ENCODE measurements at places on chromosomes 1 and 21. TPM values are rescaled to one million over a fixed set of nuclear protein-coding genes. Genes with fewer than 3 reads are reported as not detected.
A peak's percentile ranks its signal among the peaks of the same experiment; 100 is the strongest.

DNA sequence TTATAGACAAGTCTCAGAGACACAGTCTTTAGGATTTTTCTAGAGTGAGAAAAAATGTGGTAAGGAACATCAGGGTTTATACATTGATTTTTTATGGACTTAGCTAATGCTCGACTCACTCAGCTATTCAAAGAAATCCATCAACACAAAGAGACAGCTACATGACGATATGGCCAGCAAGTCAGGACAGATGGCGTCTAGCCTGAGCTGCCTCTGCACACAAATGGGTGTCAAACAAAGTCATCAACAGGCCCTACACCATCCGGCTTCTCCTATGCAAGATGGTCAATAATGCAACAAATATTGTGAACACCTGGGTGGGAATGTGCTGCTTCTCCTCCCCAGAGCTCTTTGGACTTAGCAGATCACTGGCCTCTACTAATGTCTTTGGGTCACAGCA lies 13.3 kb upstream of the ERICH3 start:
- DNase-seq: no peak

DNA sequence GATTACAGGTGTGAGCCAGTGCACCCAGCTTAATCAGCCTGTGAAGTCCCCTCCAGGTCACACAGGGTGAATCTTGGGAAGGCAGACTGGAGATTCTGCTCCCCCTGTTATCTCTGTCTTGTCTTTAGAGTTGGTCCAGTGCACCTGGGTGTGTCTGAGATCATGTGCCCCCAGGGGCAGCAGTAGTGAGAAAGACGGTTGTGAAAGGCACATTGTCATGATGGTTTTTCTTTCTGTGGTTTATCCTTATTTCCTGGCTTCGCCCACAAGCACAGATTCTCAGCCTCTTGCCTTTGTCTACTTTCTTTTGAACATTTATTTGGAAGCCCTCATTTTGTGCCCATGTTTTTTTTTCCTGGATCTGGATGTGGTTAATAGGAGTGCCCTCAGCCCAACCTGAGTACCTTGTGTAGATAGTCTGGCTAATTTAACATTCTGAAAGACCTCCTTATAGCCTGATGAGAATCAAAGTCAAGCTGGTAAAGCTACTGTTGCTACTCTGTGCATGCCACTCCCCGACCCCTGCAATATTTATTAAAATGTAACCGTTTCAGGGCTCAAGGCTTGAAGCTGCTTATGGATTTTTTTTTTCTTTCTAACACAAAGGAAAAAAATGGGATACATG lies 23.7 kb downstream of the UCK2 start:
- peak; percentile 34 for DNase-seq

Gene IFI44L
- total RNA-seq: 430 TPM

GRCh38 chr1:115694805-115695204 lies 53.0 kb downstream of the VANGL1 start:
- DNase-seq: no peak

GRCh38 chr1:110136911-110137310 lies 13.4 kb upstream of the SLC6A17 start:
- DNase-seq: peak; percentile 39

- DNase-seq: no peak
These were observed 82.0 kb downstream of the KCNK1 start for GRCh38 chr1:233695901-233696300.

Gene HSF2BP
- 0.40 TPM for total RNA-seq

DNA sequence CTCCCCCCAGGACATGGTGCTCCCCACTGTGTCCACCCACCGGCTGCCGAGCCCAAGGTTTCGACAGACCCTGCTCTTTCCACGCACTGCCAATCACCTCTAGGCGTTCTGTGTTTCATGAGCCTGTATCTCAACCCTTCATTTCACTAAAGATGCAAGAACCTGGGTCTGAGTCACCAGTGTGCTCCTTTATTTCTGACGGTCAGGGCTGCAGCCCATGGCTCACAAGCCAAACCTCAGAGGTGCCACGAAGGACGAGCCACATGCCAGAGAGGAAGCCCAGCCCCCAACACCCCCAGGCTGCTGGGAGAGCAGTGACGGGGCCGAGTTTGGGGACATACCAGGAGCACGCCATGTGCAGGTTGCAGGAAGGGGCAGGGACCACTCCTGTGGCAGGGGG lies 79.2 kb upstream of the ARHGEF16 start:
- DNase-seq: no peak

Gene MIER1
- 62.0 TPM for total RNA-seq

DNA sequence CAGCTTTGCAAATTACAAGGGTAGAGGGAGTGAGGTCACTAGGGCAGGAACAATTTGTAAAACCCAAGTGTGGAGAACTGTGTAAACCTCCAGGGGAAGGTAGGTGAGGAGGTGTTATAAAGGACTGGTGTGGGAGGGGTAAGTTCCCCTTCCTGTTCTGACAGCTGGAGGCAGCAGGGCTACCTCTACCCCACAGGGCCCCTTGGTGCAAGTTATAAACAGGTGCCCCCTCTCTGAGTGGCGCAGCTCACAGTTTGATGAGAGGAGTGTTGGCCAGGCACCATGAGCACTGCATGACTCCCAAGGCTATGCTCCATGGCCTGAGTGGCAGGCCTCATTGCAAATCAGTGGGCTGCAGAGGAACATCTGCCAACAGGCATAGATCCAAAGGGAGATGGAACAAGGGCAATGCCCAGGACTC lies 41.0 kb downstream of the MFSD2A start:
- DNase-seq: no peak

GRCh38 chr1:44947063-44947773 lies 39.2 kb downstream of the EIF2B3 start:
- no peak for DNase-seq

DNA sequence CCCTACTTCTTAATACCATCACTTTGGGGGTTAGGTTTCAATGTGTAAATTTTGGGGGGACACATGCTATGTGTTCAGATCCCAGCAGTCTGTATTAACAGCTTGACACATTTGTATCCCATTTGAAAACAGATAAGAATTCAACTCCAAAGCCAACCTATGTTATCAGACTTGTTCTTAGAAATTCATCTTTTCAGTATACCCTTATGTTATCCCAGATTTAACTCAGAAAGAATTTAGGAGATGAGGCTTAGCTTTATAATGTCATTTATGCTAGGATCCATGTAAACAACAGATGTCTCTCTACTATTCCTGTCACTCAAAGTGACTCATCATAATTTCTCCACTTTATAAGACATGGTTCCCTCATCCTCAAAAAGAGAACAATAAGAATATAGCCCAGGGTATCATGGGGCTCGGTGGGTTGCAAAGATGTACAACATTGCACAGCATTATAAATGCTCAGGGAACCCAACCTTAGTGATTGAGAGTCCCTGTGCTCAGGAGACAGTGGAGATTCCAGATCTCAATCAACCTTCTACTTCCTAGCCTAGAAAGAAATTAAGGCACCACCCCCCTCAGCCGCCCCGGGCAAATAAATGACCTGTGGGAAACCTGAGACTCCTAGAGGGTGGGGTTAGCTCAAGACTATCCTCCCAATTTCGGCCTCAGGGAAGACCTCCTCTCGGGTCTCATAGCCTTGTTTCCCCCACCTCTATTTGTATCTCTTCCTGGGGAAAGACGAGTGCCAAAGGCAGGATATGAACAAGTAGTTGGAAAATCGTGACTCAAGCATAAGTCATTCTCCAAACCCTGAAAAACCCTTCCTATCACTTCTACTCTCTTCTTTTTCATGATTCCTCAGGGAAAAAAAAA lies 265.1 kb upstream of the CAMK1G start:
- no peak for DNase-seq

DNA sequence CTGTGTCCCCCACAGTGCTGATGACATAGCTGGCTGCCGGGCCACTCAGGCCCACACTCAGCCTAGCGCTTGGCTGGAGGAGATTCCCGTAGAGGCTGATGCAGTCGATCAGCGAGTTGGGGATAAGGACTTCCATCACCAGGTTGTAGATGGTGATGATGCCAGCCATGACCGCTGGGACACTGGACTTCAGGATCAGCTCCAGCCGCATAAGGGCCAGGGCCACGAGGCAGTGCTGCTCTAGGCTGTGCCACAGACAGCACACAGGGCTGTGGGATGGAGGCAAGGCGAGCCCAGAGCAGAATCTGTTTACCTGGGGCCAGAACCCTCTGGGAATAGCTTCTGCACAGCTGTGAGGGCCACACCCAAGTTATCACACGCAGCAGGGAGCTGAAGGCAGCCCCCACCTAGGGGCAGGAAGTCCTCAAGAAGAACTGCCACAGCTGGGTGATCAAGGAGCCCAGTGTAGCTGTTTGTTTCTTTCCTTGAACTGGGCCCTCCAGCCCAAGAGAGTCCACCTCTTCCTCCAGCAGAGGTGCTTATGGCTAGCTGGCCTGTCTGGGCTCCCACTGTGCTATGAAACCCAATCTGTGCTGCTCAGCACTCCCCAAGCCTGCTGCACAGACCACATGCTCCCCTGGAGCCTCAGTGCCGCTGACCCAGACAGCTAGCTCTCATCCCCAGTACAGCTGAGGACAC lies 6.2 kb downstream of the SLC2A1 start:
- peak; percentile 57 for DNase-seq

Gene POMGNT1
- total RNA-seq: 28.5 TPM

- no peak for DNase-seq
These were observed 25.6 kb downstream of the OR10J5 start for GRCh38 chr1:159510229-159510541.

GRCh38 chr1:109089242-109090015 lies 1.1 kb upstream of the TMEM167B start:
- peak; percentile 41 for DNase-seq

DNA sequence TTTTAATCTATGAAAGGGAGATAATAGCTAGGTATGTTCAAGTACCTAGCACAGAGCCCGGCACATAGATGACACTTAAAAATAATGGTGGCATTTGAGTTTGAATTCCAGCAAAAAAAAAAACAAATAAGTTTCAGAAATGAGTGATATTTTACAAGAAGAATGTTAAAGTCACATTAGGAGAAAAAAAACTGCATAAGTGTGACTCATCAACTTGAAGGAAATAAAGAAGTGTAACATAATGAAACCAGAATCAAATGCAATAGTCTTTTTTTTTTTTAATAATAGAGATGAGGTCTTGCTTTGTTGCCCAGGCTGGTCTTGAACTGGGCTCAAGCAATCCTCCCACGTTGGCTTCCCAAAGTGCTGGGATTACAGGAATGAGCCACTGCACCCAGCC lies 17.1 kb downstream of the DNASE2B start:
- no peak for DNase-seq

Gene A3GALT2
- total RNA-seq: not detected

DNA sequence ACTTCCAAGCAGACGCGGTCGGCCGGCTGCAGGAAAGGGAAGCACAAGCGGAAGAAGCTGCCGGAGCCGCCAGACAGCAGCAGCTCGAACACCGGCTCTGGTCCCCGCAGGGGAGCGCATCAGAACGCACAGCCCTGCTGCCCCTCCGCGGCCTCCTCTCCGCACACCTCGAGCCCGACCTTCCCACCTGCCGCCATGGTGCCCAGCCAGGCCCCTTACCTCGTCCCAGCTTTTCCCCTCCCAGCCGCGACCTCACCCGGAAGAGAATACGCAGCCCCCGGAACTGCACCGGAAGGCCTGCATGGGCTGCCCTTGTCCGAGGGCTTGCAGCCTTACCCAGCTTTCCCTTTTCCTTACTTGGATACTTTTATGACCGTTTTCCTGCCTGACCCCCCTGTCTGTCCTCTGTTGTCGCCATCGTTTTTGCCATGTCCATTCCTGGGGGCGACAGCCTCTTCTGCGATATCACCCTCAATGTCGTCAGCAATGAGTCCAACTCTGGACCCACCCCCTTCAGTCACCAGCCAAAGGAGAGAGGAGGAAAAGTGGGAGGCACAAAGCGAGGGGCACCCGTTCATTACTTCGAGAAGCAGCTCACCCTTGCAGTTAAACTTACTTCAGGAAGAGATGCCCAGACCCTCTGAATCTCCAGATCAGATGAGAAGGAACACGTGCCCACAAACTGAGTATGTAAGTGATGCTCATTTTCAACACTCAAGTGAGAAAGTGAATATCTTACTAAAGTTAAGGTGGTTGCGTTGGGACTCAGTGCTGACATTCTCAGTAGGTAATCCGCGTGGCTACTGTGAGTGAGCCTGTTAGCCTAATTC lies 25.5 kb downstream of the UTS2 start:
- DNase-seq: peak; percentile 36

DNA sequence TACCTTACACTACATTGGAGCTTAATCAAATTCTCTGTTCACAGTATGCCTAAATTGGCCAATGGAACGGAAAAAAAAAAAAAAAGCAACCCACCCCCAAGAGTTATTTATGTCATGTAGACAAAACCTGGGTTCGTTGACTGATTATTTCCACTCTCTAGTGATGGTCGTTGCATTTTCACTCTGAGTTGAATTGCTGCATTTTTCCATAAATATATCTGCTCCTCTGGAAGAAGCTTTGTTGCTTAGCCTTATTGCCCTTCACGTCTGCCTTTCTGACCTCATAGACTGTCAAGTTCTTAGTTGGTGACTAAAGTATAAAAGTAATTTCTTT lies 90.2 kb upstream of the RUNX1 start:
- no peak for DNase-seq

- DNase-seq: no peak
These were observed 75.7 kb upstream of the PKN2 start for GRCh38 chr1:88608139-88608943.

DNA sequence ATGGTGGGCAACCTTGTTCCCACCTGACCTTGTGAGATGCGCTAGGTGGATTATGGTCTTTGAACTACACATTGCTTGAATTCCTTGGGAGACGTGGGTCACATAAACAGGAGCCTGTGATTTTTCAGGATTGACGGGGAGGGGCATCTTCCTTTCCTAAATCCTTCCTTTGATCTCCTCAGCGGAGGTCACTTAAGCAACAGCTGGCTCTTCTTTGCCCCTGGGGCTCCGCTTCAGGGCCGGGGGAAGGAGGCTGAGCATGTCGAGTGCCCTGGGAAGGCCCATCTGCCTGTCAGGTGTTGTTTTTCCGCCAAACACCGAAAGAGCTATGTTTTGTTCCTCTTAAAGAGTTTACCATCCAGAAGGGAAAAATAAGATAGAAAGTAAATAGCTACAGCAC lies 40.6 kb downstream of the KIF26B start:
- no peak for DNase-seq

- DNase-seq: peak; percentile 60
These were observed 56.7 kb downstream of the S1PR1 start for GRCh38 chr1:101293461-101294051.

Gene ZDHHC18
- 76.3 TPM for total RNA-seq

Gene ARHGEF16
- total RNA-seq: not detected

All from activated CD4-positive, alpha-beta memory T cell treated with anti-CD3 and anti-CD28 coated beads, Interleukin-2, amount 10 ng/mL, durations not matched to agents 7 days and 5 days (primary cell).